ENCODE measurements at places on chromosomes 13 and 19.

- no peak for DNase-seq
Observed at GRCh38 chr19:11041966-11042627, 47.2 kb upstream of the LDLR start.

DNA sequence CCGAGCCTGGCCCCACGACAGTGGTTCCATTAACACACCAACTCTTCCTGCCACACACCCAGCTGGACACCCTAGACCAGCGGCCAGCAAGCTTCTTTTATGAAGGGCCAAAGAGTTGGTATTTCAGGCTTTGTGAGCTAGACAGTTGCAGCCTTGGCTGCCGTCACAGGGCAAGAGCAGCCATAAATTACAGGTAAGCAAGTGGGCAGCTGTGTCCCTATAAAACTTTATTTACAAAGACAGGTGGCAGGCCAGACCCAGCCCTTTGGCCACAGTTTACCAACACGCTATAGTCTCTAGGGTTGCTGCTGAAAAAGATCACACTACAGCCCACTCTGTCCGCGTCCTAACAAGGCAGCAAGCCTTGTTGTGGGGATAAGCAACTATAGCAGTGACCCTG is 13.3 kb downstream of the ELL start:
- DNase-seq, result no peak

- DNase-seq, result no peak
Observed at GRCh38 chr19:42435316-42435715, 7.4 kb downstream of the CXCL17 start.

DNA sequence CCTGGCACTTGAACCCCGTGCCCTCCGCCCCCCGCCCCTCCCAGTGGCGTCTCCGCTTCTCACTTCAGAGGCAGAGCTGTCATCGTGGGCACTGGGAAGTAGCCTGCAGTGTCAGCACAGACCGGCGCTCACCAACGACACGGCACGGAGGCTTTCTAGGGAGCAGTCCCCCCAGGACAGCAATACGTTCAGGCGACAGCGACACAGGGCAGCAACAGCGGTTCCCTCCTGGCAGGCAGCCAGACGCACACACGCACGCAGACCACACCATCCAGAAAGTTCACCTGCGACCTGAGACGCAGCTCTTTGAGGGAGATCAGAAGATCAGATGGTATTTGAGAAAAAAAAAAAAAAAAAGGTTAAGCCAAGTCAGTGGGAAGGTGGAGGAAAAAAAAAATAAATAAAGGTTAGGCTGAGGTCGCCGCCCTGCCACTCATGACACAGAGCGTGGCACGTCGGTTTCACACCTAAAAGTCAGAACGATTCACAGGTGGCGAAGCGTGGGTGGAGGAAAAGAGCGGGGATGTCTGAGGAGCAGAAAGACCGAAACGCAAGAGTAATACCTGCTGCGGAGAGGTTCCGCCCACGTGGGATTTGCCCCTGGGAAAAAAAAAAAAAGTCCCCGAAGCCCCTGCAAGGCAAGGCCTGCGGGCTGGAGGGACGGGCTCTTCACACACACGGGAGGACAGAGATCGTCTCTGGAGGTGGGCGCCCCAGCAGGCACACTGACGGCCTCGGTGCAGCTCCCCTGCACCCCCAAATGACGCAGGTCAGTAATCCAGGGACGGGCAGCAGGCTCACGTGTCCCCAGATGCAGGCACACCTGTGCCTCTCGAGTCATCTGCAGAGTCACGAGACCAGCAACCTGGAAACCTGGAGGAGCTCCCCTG is 94.5 kb downstream of the GNG7 start:
- DNase-seq, result peak; percentile 89

DNA sequence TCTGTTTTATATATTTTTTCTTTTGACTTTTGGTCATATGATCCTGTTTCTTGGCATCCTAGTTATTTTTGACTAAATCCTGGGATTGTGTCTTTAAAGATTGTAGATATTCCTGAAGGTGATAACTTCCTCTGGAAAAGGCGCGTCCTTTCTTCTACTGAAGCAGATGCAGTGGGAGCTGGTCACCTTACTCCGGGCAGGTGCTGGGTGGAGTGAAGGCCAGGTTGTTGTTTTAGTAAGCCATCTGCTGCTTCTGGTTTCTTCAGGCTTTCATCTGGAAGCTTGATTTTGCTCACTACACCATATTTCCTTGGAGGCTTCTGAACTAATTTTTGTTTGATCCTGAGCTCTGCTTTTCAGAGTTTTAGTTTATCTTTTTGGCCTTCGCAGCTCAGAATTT is 21.5 kb downstream of the URI1 start:
- DNase-seq, result no peak

DNA sequence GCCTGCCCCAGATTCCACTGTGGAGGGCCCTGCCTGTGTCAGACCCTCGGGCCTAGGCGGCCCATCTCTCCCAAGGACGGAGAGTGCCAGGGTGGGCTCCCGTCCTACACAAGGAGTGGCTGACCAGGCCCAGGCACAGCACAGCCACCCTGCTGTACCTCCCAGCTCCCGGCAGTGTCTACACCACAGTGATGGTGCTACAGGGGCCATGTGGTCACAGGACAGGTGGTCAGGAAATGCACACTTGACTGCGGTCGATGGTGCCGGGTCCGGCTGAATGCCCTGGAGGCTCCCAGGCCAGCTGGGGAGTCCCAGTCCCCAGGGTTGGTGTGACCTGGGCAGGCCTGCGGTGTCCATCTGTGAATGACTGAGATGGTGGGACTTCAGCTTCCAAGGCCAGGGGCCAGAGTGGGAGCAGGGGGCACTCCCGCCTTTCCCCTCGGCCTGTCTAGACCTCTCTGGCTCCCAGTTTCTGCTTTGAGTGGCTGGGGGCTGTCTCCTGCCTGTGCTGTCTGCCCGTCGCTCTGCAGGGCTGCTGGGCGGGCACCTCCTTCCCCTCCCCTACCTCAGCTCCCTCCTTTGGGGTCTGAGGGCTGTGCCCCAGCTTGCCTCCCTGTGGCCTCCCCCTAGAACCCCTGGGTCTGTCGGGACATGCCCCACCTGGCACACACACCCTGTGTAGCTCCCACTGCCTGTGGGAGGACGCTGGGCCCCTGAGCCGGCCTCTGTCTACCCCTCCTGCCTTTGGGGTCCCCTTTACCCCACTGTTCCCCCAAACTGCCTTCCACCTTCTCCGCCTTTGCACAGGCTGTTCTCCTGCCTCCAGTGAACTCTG is 12.5 kb downstream of the DDA1 start:
- DNase-seq, result no peak

GRCh38 chr13:84668637-84669036 is 786.4 kb upstream of the SLITRK1 start:
- DNase-seq, result no peak

- DNase-seq, result no peak
Observed at GRCh38 chr13:66171920-66172319, 1058.2 kb downstream of the PCDH9 start.

GRCh38 chr19:4512070-4512469 is 6.2 kb downstream of the PLIN4 start:
- no peak for DNase-seq

GRCh38 chr13:80881942-80882445 is 541.1 kb upstream of the SPRY2 start:
- DNase-seq, result no peak

DNA sequence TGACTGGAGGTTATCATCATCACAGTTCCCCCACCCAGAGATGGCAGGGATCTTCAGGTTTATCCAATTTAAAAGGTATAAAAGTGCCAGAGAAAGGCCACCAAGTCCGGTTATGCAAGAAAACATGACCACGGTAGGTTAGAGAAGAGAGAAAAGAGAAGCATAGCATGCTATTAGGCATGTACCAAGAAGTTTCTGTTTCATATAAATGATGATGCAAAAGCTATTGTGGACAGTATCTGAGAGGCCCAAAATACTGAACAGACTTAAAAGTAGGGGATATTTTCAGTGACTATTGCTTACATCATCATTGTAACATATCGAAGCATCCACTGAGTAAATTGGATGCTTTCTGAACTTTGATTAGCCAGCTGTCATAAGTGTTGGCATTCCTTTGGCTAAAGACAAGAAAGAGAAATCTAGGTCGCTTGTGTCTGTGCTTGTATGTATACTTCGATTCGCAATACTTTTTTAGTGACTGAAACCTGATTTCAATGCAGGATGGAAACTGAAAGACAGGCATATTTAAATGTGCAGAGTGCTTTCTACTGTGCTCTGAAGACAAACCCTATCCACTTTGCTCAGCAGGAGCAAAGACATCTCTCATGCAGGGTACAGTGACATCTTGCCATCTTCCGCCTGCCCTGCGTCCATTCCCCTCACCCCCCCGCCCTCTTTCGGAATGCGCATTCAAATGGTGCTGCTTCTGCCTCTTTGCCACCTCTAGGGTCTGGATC is 180.3 kb downstream of the SHISA2 start:
- no peak for DNase-seq

GRCh38 chr19:51740356-51740755 is 11.3 kb downstream of the FPR1 start:
- DNase-seq, result no peak

GRCh38 chr13:19572280-19572679 is 10.9 kb upstream of the TPTE2 start:
- no peak for DNase-seq
